GM04504 (cell line): ENCODE measurements at places on chromosomes 2 and 18.

DNA sequence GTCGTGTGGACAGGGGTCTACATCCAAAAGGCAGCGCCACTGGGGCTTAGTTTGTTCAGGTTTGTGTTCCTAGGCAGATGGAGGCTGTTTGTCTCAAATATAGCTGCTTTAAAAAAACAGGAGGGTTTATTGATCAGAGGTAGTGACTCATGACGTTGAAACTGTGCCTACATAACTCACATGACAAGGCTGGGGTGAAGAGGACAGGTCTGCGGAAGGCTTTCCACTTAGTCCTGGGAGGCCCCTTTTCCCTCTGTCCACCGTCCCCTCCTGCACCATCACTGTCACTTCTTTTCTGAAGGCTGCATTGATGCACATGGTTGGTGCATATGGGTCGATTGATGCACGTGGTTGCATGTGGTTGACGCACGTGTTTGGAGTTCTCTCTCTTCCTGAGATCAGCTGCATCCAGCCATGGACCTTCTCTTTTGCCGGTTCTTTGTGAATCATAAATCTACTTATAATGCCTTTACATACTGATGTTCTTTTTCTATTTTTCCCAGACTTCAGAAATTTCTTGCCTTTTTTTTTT lies 10.9 kb downstream of the SH3RF3 start:
- no peak for DNase-seq

DNA sequence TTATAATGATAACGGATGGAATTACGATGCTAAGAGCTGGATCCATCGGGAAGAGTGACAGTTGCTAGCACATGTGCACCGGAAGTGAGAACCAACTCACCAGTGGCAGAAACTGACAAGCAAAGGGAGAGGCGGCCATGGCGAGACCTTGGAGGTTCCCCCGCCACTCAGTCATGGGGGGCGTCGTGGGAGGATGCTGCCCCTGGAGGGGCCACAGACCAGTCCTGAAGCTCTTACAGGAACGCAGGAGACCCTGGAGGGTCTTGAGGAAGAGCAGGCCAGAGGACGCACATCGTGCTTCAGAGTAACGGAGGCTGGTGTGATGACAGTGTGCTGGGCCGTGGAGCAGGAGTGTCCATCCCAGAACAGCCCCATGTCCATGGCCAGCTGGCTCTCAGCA lies 53.1 kb upstream of the KCNG2 start:
- no peak for DNase-seq

DNA sequence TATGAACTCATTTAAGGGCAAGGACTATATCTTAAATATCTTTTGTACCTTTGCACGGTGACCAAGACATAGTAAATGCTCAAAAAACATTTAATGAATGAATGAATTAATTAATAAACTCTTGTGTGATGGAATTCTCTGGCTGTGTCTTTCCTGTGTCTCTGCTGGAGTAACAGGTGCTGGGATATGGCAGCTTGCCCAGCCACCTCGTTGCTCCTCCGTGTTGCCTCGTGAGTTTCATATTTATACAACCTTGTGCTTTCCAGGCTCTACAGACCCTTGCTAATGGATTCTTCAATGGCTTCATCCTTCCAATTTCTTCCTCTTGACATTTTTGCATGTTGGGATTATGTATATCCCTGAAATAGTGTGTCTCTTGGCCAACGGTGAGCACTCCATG lies 30.4 kb downstream of the CTAGE1 start:
- no peak for DNase-seq

DNA sequence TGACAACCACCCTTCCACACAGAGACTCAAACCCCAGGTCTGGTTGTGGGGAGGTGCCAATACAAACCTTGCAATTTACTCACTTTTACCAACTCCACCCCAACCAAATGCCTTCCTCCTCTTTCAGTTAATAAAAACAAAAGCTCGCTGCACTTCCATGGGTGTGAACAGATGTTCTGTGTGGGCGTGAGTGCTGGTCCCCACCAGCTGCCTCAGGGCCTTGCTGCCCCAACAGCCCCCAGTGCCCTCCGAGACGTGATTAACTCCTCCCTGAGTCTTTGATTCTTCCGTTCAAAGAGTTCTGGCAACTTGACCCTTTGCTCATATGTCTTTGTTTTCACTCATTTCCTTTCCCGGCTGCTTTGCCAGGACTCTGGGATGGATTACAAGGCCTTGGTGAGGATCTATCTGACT lies 258.9 kb upstream of the CXCR4 start:
- DNase-seq, result no peak

DNA sequence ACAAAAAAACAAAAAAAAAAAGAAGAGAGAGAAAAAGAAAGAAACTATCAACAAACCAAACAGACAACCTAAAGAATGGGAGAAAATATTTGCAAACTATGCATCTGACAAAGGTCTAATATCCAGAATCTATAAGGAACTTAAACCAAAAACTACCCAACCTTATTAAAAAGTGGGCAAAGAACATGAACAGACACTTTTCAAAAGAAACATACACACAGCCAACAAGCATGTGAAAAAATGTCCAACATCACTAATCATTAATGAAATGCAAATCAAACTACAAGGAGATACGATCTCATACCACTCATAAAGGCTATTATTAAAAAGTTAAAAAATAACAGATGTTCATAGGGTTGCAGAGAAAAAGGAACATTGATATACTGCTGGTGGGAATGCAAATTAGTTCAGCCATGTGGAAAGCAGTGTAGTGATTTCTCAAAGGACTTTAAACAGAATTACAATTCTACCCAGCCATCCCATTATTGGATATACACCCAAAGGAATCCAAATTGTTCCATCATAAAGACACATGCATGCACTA lies 7.2 kb upstream of the POLE4 start:
- DNase-seq, result no peak

GRCh38 chr2:123303731-123304130 lies 721.4 kb upstream of the CNTNAP5 start:
- DNase-seq, result no peak

DNA sequence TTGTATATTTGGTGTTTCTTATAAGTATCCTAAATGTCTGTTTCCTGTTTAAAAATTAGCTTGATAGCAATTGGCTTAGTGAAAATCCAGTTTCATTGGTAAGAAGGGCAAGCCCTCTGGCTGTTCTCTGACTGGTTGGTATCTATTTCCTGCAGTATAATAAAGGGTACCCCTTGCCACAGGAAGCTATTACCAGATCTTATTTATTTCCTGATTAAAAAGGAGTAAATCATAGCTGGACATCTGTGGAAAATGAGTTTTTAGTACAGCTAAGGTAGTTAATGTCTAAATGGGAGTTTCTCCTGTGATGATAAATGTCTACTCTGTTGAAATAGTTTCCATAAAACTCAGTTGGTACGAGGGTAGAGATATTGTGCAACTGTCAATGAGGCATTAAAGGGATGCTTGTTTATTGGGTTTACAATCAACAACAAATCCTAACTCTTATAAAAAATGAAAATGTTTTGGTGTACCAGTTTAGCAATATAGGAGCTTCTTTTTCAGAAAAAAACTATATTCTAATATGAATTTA lies 58.7 kb downstream of the FASTKD2 start:
- no peak for DNase-seq

DNA sequence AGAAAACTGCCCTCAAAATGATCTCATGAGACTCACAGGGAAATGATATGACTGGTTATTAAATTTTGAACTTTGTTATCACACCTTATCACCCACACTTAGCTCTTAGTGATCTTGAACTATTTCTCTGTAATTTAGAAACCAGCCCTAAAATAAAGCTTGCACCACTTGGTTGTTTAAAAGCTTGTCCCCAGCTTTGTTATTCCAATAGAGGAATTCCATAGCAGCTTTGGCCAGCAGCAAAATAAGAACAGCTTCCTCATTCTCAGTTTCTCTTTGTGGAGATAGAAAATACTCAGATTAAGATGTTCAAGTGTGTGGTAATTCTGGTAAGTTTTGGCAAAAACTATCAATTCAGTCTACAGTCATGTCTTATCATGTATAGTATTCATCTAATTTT lies 54.4 kb upstream of the CCDC68 start:
- DNase-seq, result no peak

- peak; percentile 12 for DNase-seq
Measured at GRCh38 chr18:75607701-75608100, 180.2 kb upstream of the SMIM21 start.

DNA sequence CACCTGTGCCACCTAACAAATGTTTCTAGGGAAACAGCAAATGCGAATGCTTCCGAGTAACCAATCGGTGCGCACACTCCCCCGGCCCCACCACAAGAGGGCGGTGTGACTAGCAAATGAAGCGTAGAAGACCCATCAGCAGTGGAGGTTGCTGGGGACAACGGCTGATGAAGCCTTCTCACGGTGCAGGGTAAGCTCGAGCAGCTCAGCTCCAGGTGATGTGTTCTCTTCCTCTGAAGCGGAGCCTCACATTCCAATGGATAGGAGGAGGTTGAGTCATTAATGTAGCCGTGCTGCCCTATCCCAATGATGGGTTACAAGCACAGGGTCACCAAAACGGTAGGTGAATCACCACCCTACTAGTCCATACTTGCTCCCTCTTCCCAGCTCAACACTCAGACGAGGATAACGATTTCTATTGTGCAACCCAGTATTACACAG lies 127.6 kb upstream of the TWIST2 start:
- no peak for DNase-seq

- DNase-seq, result no peak
Measured at GRCh38 chr2:1658394-1659151, 85.7 kb downstream of the PXDN start.
